Activated CD8-positive, alpha-beta memory T cell treated with anti-CD3 and anti-CD28 coated beads for 1 hour (primary cell): ENCODE measurements at places on chromosomes 2 and 18.

DNA sequence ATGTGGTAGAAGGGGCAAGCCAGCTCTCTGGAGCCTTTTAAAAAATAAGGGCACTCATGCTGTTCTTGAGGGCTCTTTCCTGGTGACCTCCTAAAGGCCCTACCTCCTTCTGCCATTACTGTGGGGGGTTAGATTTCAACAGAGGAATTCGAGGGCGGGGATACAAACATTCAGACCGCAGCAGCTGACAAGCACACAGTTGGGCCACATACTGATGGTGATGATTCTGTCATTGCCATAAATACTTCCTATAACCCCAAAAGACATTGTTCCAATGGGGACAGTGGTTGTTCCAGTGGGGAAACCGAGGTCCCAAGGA is 67.0 kb downstream of the TSHZ1 start:
- no peak for DNase-seq

DNA sequence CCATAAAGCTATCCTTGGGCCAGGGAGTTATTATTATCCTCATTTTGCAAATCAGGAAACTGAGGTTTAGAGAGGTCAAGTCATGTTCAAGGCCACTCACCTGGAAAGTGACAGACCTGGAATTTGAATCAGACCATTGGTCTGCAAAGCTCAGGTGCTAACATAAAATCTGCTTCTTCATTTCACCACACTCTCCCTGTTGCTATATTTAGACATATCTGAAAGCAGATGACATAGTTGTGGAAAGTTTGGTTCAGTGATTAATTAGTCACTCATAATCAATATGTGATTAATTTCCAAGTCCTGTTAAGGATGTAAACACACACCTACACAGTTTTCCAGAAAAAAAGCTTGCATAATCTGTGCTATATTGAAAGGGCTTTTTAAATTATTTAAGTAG is 57.4 kb downstream of the LINC00305 start:
- no peak for DNase-seq

- no peak for DNase-seq
Measured at GRCh38 chr2:50535971-50536759, 495.8 kb downstream of the NRXN1 start.

- no peak for DNase-seq
Measured at GRCh38 chr2:2318949-2319348, 12.1 kb downstream of the MYT1L start.

- no peak for DNase-seq
Measured at GRCh38 chr2:152646775-152647174, 70.5 kb downstream of the PRPF40A start.

- no peak for DNase-seq
Measured at GRCh38 chr18:12088731-12089375, 4.8 kb upstream of the ANKRD62 start.

- DNase-seq, result no peak
Measured at GRCh38 chr2:232353096-232353495, 25.5 kb upstream of the ALPP start.

DNA sequence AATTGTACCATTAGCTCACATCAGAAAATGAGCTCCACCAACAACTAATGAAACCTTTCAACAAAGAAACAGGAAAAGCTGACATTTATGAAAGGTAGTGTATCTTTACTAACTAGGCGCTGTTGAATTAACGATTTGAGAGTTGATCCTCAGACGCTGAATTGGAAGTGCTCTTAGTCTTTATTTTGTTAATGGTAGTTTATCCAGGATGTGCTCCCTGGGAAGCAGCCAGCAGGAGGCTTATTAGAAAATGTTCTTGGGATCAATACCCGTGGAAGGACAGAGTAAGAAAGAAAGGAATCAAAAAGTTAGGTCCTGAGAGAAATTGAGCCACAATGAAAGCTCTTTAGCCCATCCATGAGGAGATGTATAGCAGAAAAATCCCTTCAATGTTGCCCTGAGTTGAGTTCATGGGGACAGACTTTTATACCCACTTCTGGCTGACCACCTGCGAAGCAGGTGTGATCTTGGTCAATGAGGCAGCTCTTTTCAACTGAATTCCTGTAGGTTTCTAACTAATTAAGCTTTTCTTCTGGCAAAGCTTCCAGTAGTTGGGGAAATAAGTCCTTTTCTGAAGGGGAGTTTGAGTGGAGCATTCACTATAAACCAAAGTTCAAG is 492.6 kb upstream of the REG3G start:
- no peak for DNase-seq

DNA sequence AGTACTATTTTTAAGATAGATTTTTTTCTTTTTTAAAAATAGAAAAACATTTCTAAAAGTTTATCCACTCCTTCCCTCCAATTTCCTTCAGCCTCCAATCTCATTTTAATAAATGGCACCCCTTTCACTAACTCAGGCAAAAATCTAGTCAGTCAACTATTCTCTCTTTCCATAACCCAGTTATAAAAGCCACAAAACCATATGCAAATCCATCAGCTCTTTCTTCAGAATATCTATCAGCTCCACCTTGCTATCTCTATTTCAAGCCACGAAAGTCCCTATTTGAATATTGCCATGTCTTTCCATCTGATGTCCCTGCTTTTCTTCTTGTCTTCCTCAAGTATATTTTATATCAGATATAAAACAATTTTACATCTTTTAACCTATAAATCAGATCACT is 397.1 kb downstream of the ERBB4 start:
- DNase-seq, result no peak

- DNase-seq, result no peak
Measured at GRCh38 chr2:75326645-75327044, 127.3 kb upstream of the TACR1 start.

DNA sequence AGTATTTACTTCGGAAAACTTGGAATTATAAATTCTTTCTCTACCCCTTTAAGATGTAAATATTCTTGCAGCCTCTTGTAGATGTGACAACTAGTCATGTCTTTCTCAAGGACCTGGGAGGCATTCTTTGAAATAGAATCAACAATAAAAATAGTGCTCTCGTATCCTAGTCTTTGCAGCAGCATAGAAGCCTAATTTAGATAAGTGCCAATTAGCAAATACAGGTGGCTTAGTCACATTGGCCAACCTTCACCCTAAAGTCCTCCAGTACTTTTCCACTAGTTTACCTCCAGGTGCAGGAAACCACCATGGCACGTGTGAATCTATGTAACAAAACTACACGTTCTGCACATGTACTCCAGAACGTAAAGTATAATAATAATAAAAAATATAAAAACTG is 3.5 kb upstream of the ZSWIM2 start:
- no peak for DNase-seq

DNA sequence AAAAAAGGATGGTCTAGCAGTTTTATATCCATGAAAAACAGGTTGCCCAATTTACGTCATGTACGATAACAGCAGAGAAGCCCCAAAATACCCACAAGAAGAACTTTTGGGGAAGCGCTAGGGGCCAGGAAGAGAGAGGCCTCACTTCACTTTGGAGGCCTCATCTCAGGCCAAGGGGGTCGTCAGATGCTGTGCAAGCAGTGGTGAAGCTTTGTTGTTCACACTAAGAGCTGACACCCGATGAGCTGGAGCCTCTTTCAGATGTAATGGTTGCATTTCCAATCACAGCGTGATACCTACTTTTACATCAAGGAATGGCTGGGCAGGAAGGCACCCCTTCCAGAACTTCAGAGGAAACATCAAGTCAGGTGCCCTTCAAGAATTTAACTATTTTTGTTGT is 242.3 kb upstream of the PXDN start:
- no peak for DNase-seq

DNA sequence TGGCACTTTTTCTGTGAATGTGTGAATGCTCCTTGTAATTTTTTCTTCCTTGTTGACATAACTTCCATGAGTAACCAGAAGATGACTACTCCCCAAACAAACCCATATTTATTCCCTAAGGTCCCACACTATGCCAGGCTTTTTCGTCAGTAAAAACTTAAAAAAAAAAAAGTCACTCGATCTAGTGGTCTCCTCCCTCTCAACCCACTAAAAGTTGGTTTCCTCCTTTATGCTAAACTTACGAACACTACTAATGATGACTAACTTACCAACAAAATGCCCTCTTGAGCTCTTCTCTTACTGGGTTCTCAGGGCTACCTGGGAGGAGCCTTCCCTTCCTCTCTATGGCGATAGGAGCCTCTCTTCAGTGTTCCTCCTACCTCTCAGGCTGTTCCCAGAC is 18.2 kb downstream of the ACVR1 start:
- DNase-seq, result no peak

- DNase-seq, result no peak
Measured at GRCh38 chr2:208620487-208620978, 213.9 kb downstream of the PTH2R start.

- no peak for DNase-seq
Measured at GRCh38 chr2:202376460-202377206, 506 bp downstream of the BMPR2 start.

- DNase-seq, result no peak
Measured at GRCh38 chr2:11997142-11997541, 250.7 kb downstream of the LPIN1 start.

GRCh38 chr18:23226930-23227725 is 91.8 kb downstream of the CABLES1 start:
- no peak for DNase-seq

DNA sequence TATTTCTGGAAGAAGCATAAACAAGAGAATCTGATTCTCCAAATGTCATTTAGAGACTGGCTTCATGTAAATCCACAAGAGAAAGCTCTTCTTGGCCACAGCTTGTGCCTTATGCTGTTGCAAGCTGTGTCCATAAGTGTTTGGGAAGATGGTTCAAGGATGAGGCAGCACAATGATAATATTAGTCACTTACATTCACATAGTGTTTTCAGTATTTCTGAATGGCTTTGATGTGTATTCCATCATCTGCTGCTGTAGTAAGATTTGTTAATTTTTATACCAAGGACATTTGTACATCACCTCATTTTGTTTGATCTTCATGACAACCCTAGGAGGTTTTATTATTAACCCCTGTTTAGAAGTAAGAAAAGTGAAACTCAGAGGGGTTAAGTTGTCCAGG is 29.9 kb downstream of the CREG2 start:
- no peak for DNase-seq

GRCh38 chr2:150610670-150611279 is 123.3 kb upstream of the RND3 start:
- no peak for DNase-seq
